Activated CD4-positive, alpha-beta T cell treated with anti-CD3 and anti-CD28 coated beads, Interleukin-2, amount 50 U/mL, for 1 hour (primary cell): ENCODE measurements at places on chromosomes 13 and 19.

DNA sequence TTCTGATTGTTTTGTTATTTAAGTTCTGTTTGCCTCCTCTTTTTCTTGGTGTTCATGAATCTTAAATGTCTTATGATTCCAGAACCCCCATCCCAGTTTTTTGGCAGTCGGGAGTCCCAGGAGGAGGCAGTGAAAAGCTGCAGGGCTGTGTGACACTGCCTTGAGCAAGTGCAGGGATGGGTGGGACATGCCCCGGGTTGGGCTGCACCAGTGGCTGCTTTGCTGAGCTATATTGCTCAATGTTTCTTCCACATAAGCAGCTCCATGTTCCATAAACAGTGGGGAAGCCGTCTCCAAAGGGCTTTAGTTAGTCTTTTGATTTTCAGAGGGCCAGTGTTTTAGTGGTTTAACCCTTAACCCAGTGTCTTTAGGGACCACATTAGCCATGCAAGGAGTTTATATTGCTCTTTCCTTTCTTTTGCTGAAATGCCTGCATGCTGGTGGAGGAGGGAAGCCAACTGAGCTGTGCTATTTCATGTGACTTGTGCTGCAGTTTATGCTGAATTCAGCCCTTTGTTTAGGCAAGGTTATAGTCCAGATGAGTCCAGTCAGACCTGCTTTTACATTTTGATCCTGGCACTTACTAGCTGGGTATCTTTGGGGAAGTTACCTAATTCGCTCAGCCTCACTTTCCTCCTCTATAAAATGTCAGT is 13.1 kb downstream of the ATP8A2 start:
- no peak for DNase-seq

DNA sequence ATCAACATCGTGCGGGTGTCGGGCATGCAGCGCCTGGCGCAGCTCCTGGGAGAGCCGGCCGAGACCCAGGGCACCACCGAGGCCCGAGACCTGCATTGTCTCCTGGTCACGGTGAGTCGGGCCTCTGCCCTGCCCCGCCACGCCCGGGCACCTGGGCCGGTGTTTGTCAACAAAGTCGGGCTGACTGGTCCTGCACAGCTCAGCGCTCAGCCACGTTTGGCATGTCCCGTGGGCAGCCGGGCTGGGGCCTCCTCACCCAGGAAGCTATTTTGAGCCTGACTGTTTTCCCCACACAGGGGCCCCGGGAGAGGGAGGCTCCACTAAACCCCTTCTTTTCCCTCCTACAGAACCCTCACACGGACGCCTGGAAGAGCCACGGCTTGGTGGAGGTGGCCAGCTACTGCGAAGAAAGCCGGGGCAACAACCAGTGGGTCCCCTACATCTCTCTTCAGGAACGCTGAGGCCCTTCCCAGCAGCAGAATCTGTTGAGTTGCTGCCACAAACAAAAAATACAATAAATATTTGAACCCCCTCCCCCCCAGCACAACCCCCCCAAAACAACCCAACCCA is 1.3 kb downstream of the GADD45B start:
- peak; percentile 32 for DNase-seq

DNA sequence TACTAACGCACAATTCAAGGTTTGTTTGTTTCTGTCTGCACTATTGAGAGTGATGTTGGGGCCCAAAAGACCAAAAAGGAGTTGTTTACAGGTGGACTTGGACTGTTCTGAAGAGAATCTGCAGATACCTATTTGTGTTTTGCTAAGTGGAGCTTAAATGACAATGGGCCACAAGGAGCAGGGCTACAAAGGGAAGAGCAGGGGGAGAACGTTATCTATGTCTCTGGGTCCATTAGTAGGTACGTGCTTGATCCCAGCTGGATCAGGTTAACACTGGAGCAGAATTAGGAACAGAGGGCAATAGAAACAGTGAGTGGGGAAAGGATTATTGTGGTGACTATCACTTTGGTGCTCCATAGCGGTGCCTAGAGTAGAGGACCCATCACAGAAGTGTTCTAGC is 22.5 kb downstream of the NBEA start:
- DNase-seq = no peak

- DNase-seq = no peak
Measured at GRCh38 chr13:52599848-52600603, 42.2 kb upstream of the HNRNPA1L2 start.

DNA sequence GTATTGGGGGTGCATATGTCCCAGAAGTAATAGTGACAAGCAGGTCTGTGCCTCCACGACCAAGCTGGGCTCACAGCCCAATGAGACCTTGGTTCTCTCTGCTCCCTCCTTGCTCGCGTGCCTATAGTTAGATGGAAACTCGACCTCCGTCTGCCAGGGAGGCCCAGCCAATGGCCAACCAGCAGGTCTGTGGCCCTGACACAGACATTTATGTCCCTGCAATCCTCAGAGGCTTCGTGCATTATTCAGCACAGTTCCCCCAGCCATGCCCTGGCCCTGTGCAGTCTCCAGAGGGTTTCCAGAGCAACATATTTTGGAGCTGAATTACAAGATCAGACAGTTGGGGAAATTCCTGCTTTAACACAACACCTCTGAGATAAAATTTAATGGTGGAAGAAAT is 105.1 kb downstream of the UQCRFS1 start:
- no peak for DNase-seq

DNA sequence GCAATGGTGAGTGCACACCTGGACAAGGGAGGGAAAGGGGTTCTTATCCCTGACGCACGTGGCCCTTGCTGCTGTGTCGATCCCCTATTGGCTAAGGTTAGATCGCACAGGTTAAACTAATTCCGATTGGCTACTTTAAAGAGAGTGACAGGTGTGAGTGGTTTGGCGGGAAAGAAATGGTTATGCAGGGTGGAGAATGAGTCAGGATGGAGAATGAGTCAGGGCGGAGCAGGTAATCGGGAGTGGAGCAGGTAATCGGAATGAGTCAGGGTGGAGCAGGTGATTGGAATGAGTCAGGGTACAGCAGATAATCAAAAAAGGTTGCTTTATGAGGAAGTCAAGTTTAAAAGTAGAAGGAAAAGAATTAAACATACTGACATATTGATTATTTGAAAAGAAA is 24.4 kb upstream of the SIAH3 start:
- DNase-seq = no peak

GRCh38 chr19:28726533-28727479 is 486.1 kb downstream of the UQCRFS1 start:
- no peak for DNase-seq

- DNase-seq = no peak
Measured at GRCh38 chr19:15251749-15252397, 19.6 kb upstream of the EPHX3 start.

GRCh38 chr19:1401889-1402217 is 511 bp upstream of the GAMT start:
- DNase-seq = no peak

DNA sequence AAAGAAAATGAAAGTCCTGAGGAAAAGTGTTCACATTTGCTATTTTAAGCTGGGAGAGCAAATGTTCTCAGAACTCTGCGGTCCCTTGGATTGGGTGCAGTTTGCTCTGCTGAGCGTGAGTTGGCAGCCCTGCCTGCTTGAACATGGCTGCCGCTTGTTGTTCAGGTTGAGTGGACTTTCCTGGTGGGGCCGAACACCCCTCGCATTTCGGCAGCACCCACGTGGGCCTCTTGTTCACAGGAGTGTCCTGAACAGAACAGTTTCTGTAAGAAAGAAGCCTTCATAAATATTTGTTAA is 10.8 kb upstream of the RNF113B start:
- DNase-seq = no peak
